ENCODE measurements at places on chromosomes 11 and 22.

- DNase-seq, result no peak
These were observed 25.7 kb upstream of the CDC42EP2 start for GRCh38 chr11:65288706-65289536.

DNA sequence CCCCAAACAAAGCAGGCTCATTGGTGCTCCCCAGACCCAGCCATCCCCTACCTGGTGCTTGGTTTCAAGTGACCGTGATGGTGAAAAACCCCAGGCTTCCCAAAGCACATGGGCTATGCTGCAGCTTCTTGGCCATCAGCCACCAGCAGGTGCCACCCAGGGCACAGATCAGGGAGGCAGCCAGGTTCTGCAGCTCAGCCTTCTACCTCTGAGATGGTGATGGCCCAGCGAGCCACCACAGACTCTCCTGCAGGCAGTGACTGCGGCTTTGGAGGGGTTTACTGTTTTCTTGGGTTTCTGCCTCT, 70.0 kb upstream of the ALX4 start:
- no peak for DNase-seq

GRCh38 chr11:65781962-65782815, 1.4 kb upstream of the AP5B1 start:
- no peak for DNase-seq

GRCh38 chr22:50528682-50529415, 963 bp downstream of the TYMP start:
- DNase-seq, result no peak

DNA sequence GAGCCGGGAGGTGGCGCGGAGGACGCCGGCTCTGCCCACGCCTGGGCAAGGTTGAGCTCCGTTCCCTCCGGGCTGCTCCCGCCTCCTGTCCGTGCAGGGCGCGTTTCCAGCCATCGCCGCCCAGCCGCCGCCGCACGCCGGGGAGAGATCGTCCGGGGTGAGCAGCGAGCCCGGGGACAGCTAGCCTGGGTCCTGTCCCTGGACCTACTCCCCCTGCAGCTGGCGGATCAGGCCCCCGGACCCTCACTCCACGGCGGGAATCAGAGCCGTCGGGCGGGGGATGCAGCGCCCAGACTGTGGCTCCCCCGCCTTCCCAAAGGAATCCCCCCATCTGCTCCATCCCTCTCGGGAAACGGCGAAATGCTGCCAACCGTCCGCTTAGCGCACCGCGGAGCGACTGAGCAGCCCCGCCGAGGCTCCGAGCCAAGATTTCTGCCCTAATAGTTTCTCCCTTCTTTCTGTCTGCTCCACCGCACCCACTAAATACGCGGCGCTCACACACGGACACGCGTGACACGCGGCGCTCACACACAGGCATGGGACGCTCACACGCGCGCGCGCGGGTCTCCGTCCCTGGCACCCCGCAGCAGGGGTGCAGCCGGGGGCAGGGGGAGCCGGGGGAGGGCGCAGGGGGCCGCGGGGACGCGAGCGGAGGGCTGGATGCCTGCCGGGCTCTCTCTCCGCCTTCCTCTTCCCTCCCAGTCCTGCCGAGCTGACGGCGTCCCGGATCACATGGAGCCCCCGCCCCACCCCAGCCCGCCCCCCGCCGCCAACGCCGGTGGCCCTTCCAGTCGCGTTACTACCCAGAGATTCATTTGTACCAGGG, at the start of gene KCNJ5:
Gene KCNJ5 (plus strand): TSS at position 814 of the 826 bp plus-strand sequence. CDS start 19,918 bp downstream, outside the sequence.
- DNase-seq, result no peak

GRCh38 chr11:121478895-121479697, 26.3 kb upstream of the SORL1-AS1 start:
- no peak for DNase-seq

DNA sequence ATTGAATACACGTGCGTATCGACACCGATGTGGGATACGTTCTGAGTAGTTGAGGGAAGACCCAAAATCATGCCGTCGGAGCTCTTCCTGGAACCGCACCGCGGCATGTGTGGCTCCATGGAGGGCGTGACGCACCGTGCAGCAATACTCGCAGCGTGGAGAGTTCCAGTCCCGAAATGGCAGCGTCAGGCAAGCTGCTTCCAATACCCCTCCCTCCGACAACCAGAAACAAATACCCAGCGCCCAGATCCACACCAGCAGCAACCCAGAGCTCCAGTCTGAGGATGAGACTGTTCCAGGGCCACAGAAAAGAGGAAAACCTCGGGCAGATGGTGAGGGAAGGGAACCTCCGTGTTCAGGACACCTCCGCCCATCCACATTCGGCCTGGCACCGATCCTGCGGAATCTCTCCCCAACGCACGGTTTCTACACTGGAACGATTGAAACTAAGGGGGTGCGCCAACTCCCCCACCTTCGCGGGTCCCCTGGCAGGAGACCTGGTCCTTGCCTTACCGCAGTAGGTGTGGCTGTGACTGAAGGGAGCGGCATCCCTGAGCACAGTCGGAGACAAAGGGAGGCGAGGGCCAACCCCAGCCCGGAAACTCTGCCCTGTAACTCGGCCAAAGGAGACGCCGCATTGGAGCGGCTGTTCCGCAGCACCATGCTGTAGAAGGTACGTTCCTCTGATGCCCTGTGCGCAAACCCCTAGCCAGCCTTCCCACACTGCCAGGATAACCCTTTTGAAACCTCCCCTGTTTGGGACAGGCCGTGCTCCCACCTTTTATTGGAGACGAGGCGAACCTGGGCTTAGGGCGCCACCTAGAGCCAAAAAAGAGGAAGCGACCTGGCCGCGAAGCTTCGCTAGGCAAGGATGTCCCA, 28.2 kb downstream of the DBX1 start:
- DNase-seq, result no peak

GRCh38 chr11:68044145-68044813, 5.5 kb downstream of the TCIRG1 start:
- no peak for DNase-seq

DNA sequence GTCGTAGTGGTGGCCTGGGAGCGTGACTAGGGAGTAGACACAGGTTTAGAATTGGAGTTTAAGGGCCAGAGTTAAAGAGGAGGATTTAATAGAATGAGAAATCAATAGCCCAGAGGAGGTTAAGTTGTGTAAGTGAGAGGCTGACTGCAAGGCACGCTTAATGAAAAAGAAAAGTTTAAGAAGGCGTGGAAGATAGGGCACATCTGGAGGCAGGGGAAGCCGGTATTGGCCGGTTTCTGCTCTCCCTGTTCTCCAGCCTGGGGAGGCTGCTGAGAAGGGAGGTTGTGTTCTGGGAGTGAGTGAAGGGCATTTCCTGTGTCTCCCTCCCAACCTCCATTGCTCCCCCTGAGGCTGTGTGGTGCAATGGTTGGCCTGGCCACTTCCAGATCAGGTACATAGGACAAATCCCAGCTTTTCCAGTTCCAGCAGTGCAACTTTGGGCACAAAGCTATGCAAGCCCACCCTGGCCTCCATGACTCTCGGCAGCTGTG, 6.3 kb downstream of the GRIK4 start:
- no peak for DNase-seq

- no peak for DNase-seq
These were observed 7.0 kb downstream of the PRSS23 start for GRCh38 chr11:86807360-86807759.

- DNase-seq, result no peak
These were observed 764.8 kb upstream of the LUZP2 start for GRCh38 chr11:23732026-23732425.

GRCh38 chr11:122879785-122880184, 2.8 kb upstream of the JHY start:
- DNase-seq, result peak; percentile 7

GRCh38 chr22:40721266-40721665, 42.0 kb downstream of the MCHR1 start:
- peak; percentile 67 for DNase-seq
